ENCODE measurements at places on chromosomes 12 and 14. TPM values are rescaled to one million over a fixed set of nuclear protein-coding genes. Genes with fewer than 3 reads are reported as not detected.

FSCB gene
- not detected for total RNA-seq

TGM1 gene
- 3.5 TPM for total RNA-seq

AMHR2 gene
- not detected for total RNA-seq

PITPNM2 gene
- total RNA-seq = 37.3 TPM

AQP5 gene
- total RNA-seq = not detected

TMEM132C gene
- not detected for total RNA-seq

AGAP2 gene
- total RNA-seq = 21.0 TPM

TSPAN8 gene
- total RNA-seq = not detected

SYNDIG1L gene
- total RNA-seq = not detected

STYK1 gene
- not detected for total RNA-seq

RNFT2 gene
- 4.9 TPM for total RNA-seq

DEGS2 gene
- total RNA-seq = 0.11 TPM

WNT1 gene
- 2.7 TPM for total RNA-seq

CLEC7A gene
- total RNA-seq = 3.7 TPM

LMNTD1 gene
- not detected for total RNA-seq

DGKA gene
- total RNA-seq = 818 TPM

PKP2 gene
- total RNA-seq = 0.22 TPM

TUBA1C gene
- total RNA-seq = 28.9 TPM

RTL1 gene
- total RNA-seq = not detected

C12orf54 gene
- not detected for total RNA-seq

MYRFL gene
- not detected for total RNA-seq

VRTN gene
- not detected for total RNA-seq

GOLT1B gene
- total RNA-seq = 41.5 TPM

MFAP5 gene
- total RNA-seq = not detected

ANKRD33 gene
- total RNA-seq = not detected

SERPINA9 gene
- total RNA-seq = not detected

TTC6 gene
- not detected for total RNA-seq

EPYC gene
- total RNA-seq = not detected

LALBA gene
- not detected for total RNA-seq

HECTD4 gene
- total RNA-seq = 43.3 TPM

TMEM229B gene
- 7.1 TPM for total RNA-seq

OVCH1 gene
- not detected for total RNA-seq

KCNC2 gene
- total RNA-seq = not detected

SETD1B gene
- 151 TPM for total RNA-seq

TAS2R9 gene
- not detected for total RNA-seq

Measured in CD4-positive, alpha-beta T cell (primary cell).